ENCODE measurements at places on chromosomes 13 and 19. TPM values are rescaled to one million over a fixed set of nuclear protein-coding genes. Genes with fewer than 3 reads are reported as not detected.
A peak's percentile ranks its signal among the peaks of the same experiment; 100 is the strongest.

The DOCK6 gene
- 45.9 TPM for polyA plus RNA-seq

The POSTN gene
- polyA plus RNA-seq, result 1,188 TPM

The ZNF442 gene
- polyA plus RNA-seq, result 1.9 TPM

DNA sequence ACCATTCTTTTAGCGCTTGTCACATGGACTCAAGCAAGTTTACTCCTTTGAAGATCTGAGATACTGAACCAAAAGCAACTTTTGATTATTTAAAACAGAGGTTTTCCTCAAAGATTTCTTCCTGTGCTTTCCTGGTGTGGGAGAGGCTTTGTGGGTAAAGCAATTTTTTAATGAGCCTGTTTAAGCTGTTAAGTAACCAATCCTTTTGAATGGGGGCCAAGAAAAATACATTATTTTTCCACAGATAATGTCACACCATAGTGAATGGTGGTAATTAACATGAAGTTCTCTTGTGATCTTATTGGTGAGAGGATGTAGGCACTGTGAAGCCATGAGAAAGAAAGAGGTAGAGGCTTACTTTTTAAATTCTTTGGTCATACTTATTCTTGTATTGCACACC lies 55.8 kb upstream of the OBI1 start:
- no peak for DNase-seq

DNA sequence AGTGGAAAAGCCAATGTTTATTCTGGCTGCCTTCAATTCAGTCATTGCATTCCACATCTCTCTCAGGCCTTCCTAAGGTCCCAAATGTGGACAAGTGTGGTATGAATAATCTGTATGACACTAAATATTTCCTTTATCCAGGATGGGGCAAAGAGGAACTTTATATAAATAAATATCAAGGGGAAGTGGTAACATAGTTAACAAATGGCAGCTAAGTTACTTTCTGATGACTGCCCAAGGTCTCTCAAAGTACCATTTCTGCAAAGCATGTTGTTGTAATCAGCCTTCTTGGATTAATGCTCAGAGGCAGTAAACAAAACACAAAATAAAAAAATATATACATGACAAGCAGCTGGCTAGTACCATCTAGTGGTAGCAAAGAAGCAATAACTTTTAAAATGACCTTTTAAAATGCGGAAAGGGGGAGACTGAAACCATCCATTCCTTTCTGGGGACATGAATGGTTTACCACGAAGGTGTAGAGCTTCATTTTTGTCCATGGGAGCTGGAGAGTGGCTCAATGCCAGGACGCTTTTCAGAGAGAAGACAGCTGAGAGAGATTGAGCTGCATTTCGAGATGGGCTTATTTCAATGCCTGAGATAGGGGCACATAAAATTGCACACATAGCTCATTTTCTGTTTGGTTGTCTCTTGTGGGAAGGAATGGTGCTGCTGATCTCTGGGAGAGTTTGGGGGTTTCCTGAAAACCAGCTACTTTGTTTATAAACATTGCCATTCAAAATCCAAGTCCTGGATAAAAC lies 259.2 kb downstream of the RFC3 start:
- peak; percentile 11 for DNase-seq

DNA sequence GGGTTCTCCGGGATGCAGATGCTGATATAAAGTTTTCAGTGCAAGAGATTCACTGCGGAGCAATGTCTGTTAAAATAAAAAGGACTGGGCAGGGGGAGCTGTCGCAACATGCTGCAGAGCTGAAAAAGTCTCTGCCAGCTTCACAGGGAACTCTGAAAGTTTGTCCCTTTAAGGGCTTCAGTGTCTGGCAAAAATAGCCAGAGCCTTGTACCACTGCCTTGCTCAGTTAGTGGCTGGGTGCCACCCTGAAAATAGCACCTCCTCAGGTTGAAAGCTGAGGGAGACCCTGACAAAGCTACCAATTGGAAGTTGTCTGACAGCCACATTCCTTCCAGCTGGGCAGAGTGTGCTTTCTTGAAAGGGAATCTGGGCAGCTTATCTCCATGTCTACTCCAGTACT lies 3.0 kb upstream of the NDFIP2 start:
- no peak for DNase-seq

DNA sequence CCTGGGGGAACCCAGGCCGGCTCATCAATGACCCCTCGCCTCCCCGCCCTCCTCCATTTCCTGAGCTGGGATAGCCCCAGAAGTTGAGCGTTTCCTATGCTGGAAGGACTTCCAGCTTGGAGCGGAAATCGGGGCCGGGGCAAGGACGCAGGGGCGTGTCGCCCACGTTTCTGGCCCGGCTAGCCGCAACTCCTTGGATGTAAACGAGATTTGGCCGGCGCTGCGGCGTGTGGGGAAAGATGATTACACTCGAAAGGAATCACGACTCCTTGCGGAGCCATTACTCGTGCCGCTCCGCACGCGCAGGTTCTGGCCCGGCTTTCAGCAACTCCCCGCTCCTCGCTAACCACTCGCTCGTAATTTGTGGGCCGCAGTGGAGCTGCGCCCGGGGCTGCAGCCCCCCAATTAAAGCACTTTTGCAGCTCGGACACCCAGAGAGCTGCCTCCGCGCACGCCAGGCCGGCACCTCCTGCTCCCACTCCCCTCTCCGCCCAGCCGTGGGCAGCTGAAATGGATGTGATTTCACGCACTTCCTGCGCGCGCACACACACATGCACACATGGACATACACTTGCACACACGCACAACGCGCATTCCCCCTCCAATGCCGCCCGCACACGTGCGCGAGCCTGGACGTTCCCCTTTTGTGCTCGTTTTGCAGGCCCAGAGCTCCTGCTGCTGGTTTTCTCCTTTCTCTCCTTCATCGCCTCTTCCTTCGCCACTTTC lies 15.7 kb downstream of the ZIC5 start:
- peak; percentile 53 for DNase-seq

DNA sequence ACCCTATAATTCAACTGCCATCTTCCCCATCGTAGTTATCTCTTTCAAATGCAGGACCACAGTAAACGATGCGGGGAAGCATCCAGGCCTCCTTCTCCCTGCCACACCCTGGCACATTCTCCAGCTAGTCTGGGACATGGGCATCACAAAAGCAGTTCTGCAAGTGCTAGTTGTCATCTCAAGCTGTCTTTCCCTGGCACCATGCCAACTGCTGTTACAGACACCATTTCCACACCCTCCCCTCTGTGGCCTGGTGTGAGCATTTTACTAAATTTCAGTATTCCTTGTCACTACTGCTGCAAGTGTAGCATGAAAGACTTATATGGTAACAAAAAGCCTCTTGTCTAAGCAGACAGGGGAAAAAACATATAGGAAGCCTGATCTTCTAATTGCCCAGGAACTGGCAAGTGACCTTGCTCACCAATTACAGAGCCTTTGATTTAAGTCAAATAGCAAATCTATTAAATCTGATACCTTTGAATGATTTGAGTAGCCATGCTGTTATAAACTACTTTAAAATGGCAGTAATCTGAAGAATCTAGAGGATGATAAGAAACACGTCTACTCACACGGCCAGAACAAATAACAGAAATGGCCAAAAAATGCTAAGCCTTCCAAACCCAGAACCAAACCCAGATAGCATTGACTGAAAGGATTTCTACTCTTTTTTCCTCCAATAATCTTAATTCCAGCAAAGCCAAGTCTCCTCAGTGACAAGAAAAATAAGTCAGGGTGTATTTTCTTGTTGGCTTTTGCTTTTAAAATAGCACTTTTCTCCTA lies 179.0 kb downstream of the NUFIP1 start:
- peak; percentile 18 for DNase-seq

- no peak for DNase-seq
Measured at GRCh38 chr13:45196096-45196495, 4.7 kb downstream of the KCTD4 start.

DNA sequence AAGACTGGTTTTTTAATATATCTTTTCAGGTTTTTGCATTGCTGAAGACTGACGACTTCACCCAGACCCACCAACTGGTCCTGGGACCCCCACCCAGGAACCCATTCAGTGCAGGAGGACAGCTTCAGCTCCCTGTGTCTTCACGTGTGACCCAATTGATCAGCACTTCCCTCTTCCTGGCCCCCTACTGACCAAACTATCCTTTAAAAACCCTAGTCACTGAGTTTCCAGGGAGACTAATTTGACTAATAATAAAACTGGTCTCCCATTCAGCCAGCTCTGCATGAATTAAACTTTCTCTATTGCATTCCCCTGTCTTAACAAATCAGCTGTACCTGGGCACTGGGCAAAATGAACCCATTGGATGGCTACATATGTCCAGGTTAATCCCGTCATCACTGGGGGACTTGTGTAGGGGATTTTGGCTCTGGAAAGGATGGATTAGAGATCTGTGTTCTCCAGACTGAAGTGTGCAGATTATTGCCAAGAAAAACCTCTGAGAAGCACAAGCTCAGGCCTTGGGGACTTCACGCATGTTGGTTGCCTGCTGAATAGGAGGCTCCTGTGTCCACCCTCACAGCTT lies 16.3 kb upstream of the PARP4 start:
- DNase-seq, result no peak

DNA sequence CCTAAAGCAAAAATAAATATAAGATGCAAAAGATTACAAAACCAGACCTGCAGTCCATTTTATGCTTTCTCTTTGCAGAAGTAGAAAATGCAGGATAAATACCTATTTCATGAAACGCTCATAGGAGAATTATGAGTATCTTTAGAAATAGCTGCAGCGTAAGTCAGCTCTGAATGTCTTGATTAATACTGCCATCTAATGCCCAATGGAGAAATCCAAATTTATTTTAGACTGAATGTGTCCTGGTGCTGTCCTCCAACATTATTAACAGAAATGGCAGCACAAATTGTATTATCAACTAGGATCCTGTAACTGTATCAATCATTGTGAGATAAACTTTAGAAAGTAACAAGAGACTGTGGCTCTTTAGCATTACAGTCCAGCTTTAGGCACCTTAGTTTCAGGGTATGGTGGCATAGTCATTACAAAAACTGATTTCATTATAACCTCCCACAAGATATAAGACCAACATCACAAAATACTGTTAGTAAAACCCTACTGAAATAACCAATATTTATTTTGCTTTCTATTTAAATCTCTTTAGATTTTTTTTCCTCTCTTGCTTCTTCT lies 162.1 kb upstream of the MIR17HG start:
- DNase-seq, result peak; percentile 35

DNA sequence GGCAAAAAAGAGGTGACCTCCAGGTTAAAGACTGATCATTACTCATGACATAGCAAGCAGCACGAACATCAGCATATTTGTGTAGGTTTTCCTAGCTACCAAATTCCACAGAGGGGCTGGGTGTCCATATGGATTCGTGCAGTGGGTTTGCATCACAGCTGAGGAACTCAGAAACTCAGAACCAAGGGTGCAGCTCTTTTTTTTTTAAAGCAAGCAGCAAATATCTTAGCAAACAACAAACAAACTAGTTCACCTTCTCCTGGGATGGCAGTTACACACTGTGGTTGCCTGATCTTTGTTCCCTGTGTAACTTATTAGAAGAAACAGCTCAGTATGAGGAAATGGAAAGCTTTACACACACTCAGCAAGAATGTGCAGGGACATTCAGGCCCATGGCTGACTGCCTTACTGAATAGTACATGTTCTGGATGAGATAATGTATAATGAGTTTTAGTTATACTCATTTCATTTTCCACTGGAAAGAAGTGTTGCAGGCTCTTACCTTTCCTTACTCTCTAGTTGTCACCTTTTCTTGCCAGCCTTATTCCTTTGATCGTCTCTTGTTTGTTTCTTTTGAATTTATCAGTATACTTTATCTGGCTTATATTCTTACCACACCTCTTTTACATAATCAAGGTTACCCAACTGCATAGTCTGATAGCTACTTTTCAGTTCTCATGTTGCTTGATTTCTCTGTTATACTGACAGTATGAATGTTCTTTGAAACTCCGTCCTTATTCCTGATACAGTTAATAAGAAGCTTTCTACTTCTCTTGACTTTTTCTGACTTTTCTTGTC lies 4.3 kb downstream of the NDFIP2 start:
- DNase-seq, result peak; percentile 73

DNA sequence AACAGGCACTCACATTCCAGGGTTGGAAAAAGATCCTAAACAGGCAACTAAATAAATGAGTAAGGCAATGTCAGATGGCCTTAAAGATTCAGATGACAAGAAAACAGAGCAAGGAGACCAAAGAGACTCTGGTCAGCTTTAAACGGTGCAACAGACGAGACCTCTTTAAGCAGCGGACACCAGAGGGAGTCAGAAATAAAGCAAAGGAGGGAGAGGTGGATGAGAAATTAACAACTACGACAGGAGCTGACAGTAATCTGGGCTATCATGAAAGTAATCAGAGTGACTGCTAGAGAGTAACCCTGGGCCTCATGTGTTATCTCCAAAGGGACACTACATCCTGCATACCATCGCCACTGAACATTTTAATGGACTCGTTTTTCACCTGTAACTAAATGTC lies 1.1 kb downstream of the ZNF550 start:
- DNase-seq, result no peak

DNA sequence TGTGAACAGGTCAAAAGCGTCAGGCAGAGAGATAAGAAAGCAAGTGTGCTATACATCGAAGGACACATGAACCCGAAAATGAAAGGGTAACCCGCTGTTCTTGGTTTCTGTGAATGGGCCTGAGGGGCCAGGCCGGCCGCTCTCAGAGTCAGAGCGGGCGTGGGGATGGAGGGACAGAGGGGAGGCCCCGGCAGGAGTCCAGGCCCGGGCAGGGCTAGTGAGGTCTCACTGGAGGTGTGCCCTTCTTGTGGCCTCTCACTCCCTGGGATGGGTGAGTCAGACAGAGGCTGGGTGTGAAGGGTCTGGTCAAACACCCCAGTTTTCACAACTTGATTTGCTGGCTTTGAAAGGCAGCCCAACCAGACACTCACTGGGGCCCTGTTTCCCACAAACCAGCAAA lies 17.4 kb upstream of the NDUFS7 start:
- no peak for DNase-seq

All from hindlimb muscle (tissue), 1 donor.